B cell (primary cell): ENCODE measurements at places on chromosomes 4 and X.

GRCh38 chrX:44282753-44283152, 60.7 kb downstream of the EFHC2 start:
- H3K36me3 ChIP-seq: no peaks in the 10 kb centered on the region
- no peaks in the 10 kb centered on the region for H3K27me3 ChIP-seq
- no peak overlapping the region for H3K4me3 ChIP-seq
- H3K27ac ChIP-seq: no peak overlapping the region
- DNase-seq: no peak
- H3K4me1 ChIP-seq: no peaks in the 10 kb centered on the region

DNA sequence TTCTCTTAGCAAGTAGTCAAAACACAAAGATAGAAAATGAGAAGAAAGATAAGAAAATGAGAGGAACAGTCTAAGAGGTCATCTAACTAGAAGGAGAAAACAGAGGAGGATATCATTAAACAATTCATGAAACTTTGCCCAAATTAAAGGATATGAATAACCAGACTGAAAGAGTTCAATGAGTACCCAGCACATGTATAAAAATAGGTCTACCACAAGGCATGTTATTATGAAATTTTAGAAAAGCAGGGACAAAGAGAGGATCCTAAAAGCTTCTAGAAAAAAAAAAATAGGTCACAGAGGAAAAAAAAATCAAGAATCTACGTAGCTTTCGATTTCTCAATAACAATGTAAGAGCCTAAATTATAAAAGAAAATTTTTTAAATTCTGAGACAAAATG, 118.5 kb downstream of the WDFY3 start:
- no peaks in the 10 kb centered on the region for H3K27me3 ChIP-seq
- H3K36me3 ChIP-seq: no peaks in the 10 kb centered on the region
- no peak overlapping the region for H3K4me3 ChIP-seq
- no peak for DNase-seq

GRCh38 chr4:62327612-62328297, 1127.6 kb downstream of the ADGRL3 start:
- H3K4me3 ChIP-seq: no peak overlapping the region
- H3K27ac ChIP-seq: no peak overlapping the region
- DNase-seq: no peak

GRCh38 chr4:26757751-26758150, 102.9 kb upstream of the STIM2 start:
- no peaks in the 10 kb centered on the region for H3K36me3 ChIP-seq
- no peaks in the 10 kb centered on the region for H3K27me3 ChIP-seq
- no peak overlapping the region for H3K4me3 ChIP-seq
- H3K27ac ChIP-seq: no peak overlapping the region

DNA sequence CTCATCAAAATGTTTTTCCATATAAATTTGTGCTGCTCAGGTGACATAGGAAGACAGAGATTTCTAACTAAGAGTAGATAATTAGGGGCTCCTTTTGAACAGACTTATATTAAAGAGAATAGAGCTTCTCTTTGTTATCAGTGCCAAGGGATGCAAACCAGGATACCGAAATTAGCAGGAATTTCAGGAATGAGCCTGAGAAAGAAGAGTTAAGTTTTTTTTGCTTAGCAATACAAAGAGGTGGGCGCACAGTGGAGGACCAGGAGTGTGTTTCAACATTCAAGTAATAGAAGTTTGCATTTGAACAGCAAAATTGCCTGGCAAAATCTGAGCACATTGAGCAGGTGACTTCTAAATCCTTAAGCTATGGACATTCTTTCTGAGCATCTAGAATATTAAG, 541.3 kb downstream of the GBA3 start:
- no peak overlapping the region for H3K27ac ChIP-seq
- no peak overlapping the region for H3K4me3 ChIP-seq
- DNase-seq: no peak
- H3K4me1 ChIP-seq: no peaks in the 10 kb centered on the region

GRCh38 chrX:43707812-43708548, 51.9 kb downstream of the MAOA start:
- no peak overlapping the region for H3K27ac ChIP-seq
- H3K4me1 ChIP-seq: no peaks in the 10 kb centered on the region
- no peak overlapping the region for H3K4me3 ChIP-seq
- no peaks in the 10 kb centered on the region for H3K36me3 ChIP-seq
- H3K27me3 ChIP-seq: no peaks in the 10 kb centered on the region

- no peak overlapping the region for H3K4me3 ChIP-seq
- H3K4me1 ChIP-seq: no peaks in the 10 kb centered on the region
- H3K27me3 ChIP-seq: no peaks in the 10 kb centered on the region
These were observed 169.4 kb upstream of the TEX13C start for GRCh38 chrX:125150231-125150630.

DNA sequence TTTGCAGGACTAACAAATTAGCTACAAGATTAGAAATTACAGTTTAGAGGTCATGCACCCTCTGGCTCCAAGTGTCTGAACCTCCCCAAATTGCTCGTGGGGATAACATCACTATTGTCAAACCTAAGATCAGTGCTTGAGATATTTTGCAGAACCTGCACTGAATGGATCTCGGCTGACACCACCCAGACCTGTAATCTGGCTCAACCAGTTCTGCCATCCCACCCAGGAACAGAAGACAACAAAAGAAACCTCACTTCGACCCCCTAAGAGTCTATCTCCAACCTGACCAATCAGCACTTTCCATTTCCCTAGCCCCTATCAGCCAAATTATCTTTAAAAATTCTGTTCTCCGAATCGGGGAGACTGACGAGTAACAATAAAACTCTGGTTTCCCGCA, 318.7 kb downstream of the NAP1L3 start:
- DNase-seq: no peak
- no peak overlapping the region for H3K4me3 ChIP-seq
- no peaks in the 10 kb centered on the region for H3K36me3 ChIP-seq

GRCh38 chr4:148327683-148328082, 114.5 kb downstream of the NR3C2 start:
- H3K36me3 ChIP-seq: no peaks in the 10 kb centered on the region
- no peak overlapping the region for H3K4me3 ChIP-seq
- H3K4me1 ChIP-seq: no peaks in the 10 kb centered on the region
- no peaks in the 10 kb centered on the region for H3K27me3 ChIP-seq
- DNase-seq: no peak

- peak; percentile 26 for DNase-seq
- H3K36me3 ChIP-seq: no peaks in the 10 kb centered on the region
- no peak overlapping the region for H3K27ac ChIP-seq
- peaks cover 61% of the 10 kb centered on the region for H3K4me1 ChIP-seq
- H3K4me3 ChIP-seq: peak overlapping the region; percentile 99
These were observed 1.4 kb downstream of the CD99 start for GRCh38 chrX:2692221-2693112.

DNA sequence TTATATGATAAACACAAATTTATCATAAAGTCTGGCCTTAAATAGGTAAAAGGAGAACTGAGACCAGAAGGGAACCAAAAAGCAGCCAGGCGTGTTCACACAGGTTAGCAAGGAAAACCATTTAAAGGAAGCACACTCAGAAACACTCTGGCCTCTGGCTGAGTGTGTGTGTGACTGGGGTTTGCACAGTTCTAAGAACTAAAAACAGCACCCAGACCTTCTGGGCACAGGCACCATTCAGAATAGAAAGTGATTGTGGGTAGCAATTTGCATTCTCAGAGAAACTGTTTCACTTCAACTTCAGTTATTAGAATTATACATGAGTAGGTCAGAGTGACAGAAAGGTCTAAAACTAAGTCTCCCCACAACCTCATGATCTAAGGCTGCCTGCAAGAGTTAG, 10.0 kb downstream of the GPR82 start:
- peaks cover 23% of the 10 kb centered on the region for H3K4me1 ChIP-seq
- peak overlapping the region; percentile 16 for H3K27ac ChIP-seq
- H3K27me3 ChIP-seq: no peaks in the 10 kb centered on the region
- no peaks in the 10 kb centered on the region for H3K36me3 ChIP-seq
- DNase-seq: peak; percentile 83

DNA sequence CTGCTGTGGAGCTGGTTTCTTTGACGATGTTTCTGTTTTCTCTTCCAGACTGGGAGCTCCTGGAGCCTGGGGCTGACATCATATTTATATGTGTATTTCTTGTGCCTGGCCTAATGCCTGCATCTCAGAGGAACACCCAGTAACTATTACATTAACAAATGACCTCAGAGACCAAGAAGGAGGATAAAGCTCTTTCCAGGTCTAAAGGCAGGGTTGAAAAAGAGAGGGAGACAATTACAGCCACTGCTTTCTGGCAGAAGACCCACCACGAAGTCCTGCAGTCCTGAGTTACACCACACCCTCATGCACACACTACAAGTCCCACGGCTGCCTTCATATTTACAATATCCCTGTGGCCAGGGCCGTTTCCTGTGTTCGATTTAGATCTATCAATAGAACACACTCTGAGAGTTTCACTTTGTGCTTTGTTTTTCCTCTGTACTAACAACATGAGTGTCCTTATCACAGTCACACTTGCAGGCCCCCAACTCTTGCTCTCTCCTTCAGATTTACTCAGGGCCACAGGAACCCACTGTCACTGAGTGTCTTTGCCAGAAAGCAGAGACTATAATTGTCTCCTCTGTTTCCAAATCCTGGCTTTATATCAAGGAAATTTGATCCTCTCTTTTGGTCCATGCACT, 535.5 kb downstream of the MID1IP1 start:
- DNase-seq: peak; percentile 6
- H3K27me3 ChIP-seq: no peaks in the 10 kb centered on the region
- H3K36me3 ChIP-seq: no peaks in the 10 kb centered on the region
- no peak overlapping the region for H3K4me3 ChIP-seq
- peak overlapping the region; percentile 62 for H3K27ac ChIP-seq
- H3K4me1 ChIP-seq: peaks cover 30% of the 10 kb centered on the region

- no peaks in the 10 kb centered on the region for H3K36me3 ChIP-seq
- no peaks in the 10 kb centered on the region for H3K4me1 ChIP-seq
These were observed 42.1 kb downstream of the PDGFC start for GRCh38 chr4:156929386-156930105.

DNA sequence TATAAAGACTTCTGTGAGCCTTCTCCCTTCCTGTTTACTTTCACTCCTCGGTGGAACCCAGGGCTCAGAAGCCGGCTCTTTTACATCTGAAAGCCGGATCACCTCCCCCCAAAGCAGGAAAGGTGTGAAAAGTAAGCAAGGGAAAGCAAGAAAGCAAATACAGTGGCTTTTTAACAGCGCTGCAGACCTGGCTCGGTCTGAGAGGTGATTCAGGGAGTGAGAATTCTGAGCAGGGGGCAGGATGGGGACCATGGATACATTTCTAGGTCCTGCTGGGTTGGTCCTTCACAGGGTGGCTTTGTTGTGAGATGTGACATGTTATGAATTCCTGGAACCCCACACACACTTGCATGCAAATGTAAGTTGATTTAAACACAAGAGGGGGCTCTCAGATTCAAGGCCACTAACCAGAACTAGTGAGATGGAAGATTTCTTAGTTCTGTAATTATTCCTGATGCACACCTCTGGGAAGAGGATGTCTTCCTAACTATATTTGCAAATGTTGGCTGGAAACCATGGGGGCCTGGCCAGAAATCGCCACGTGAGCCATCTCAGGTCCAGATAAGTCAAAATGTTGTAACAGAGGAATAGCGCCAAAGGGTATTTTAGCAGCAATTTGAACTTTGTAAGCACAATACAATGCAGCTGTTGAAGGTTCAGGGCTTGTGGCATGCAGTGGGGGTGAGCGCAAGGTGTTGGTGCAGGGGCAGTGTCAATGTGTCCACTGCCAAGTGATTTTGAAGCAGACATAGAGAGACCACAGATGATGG, 670.1 kb upstream of the LCORL start:
- no peak overlapping the region for H3K4me3 ChIP-seq
- H3K27me3 ChIP-seq: peaks cover 3% of the 10 kb centered on the region
- no peaks in the 10 kb centered on the region for H3K36me3 ChIP-seq
- H3K27ac ChIP-seq: no peak overlapping the region
- DNase-seq: no peak

DNA sequence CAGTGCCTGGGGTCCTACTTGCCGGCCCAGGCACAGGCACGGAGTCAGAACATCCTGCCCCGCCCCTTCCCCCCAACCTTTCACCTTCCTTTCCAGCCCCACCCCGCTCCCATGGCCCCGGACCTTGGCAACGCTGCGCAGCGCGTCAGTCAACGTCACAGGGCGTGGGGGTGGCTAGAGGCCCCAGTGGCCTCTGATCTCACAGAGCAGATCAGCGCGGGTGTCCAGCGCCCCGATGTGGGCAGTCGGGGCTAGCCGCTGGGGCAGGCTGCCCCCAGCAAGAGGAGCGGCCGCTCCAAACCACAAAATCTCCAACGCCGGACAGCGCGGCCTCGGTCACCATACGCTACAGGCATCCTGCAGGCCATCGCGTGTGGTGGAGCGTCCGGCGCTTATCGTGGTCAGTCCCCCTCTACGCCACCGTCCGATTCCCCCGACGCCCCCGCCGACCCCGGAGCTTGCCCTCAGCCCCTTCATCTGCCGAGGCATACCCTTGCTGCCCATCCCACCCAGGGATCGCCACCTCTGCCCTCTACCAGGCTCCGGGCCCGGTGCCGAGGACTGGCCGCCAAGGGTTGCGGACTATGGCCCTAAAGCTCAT, 69.6 kb upstream of the APOOL start:
- no peak for DNase-seq
- H3K27me3 ChIP-seq: no peaks in the 10 kb centered on the region
- no peaks in the 10 kb centered on the region for H3K36me3 ChIP-seq

GRCh38 chrX:109472939-109473735, 8.7 kb downstream of the GUCY2F start:
- DNase-seq: no peak
- H3K36me3 ChIP-seq: no peaks in the 10 kb centered on the region
- H3K27ac ChIP-seq: no peak overlapping the region
- no peak overlapping the region for H3K4me3 ChIP-seq

GRCh38 chr4:3688018-3688998, 77.9 kb upstream of the ADRA2C start:
- no peaks in the 10 kb centered on the region for H3K27me3 ChIP-seq
- no peak overlapping the region for H3K27ac ChIP-seq
- no peaks in the 10 kb centered on the region for H3K36me3 ChIP-seq

GRCh38 chrX:140318296-140318695, 186.6 kb downstream of the SOX3 start:
- H3K4me1 ChIP-seq: no peaks in the 10 kb centered on the region
- H3K4me3 ChIP-seq: no peak overlapping the region
- H3K27me3 ChIP-seq: no peaks in the 10 kb centered on the region

DNA sequence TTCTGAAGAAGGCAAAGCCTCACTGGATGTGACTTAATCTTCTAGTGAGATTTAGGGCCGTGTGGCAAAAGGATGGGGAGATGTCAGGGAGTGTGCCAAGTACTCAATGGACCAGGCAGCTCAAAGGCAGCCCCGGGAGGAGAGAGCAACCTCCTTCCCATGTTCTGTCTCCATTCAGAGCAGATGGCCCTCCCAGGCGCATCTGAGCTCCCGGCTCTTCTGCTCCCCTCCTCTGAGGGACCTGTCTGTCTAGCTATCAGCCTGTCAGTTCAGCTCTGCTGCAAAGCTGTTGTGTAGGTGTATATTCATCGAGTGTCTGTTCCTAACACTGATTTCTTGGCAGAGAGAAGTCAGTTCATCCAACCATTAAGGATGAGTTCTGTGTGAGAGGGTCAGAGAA, 10.9 kb upstream of the PORCN start:
- no peaks in the 10 kb centered on the region for H3K36me3 ChIP-seq
- no peak for DNase-seq
- no peak overlapping the region for H3K4me3 ChIP-seq
- no peak overlapping the region for H3K27ac ChIP-seq
